ENCODE measurements at places on chromosomes 13 and 19.

- DNase-seq, result no peak
Measured at GRCh38 chr13:76853921-76854608, 32.1 kb downstream of the KCTD12 start.

- no peak for DNase-seq
Measured at GRCh38 chr13:38421590-38422560, 72.2 kb downstream of the UFM1 start.

DNA sequence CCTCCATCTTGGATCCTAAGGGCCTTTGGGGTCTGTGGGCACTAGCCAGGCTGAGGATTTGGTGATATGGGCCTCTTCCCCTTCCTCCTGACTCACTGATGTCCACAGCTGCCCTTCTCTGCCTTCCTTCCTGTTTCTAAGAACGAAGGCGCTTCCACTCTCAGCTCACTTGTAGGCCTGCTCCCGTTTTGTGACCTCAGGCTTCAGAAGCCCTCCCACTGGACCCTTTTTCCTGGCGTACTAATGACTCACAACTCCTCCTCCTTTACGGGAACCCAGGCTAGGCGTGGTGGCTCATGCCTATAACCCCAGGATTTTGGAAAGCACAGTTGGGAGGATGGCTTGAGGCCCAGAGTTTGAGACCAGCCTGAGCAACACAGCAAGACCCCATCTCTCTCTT lies 55.6 kb downstream of the TMED1 start:
- no peak for DNase-seq

- DNase-seq, result no peak
Measured at GRCh38 chr13:99601535-99601934, 100.3 kb downstream of the TM9SF2 start.

- no peak for DNase-seq
Measured at GRCh38 chr19:35037716-35038622, 3.6 kb upstream of the HPN start.

GRCh38 chr13:21458451-21458812 lies 671 bp downstream of the ZDHHC20 start:
- DNase-seq, result peak; percentile 53

DNA sequence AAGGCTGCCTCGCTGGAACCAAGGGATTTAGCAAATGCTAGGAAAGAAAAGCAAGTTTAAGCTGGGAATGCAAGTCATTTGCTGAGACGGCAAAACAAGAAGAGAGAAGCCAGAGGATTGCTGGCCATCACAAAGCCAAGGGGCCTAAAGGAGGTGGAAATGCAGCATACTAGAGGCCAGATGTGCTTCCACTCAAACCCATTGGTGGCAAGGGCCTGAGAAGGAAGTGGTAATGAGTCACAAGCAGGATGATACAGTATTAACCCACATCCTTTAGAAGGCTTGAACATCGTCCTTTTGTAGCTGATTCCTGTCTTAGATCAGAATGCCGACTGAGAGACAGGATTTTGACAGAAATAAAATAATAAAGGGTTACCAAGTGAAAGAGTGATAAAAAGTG lies 68.2 kb downstream of the ITGBL1 start:
- peak; percentile 4 for DNase-seq

DNA sequence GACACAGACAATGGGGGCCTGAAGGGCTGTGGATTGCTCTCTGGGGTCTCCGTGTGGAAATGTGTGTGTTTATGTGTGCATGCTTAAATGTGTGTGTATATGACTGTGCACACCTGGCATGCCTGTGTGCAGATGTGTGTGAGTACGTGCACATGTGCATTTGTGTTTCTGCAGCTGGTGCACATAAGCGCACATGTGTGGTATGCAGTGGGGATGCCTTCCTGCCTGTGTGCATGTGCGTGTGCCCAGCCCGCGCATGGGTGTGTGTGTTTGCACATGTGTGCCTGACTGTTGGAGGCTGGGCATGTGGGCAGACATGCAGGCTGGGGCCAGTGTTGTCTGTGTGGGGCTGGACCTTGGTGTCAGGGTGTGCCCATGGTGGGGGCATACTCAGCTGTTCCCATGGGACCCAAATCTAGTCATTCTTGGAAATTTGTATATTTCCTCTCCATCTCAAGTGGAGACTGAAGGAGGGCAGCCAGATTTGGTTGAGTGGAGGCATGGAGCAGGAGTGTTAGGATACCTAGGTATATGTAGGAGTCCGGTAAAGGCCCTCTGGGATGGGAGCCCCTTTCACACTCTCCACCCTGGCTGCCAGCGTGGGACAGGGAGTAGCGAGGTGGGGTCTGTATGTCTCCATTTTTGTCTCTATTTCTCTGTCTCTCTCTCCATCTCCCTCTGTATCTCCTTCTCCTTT lies 49.9 kb downstream of the CELF5 start:
- DNase-seq, result no peak

GRCh38 chr13:36344886-36345437 lies 1.2 kb downstream of the SPART start:
- no peak for DNase-seq

GRCh38 chr13:79917628-79918027 lies 423.3 kb downstream of the SPRY2 start:
- no peak for DNase-seq

Data from activated CD4-positive, alpha-beta T cell treated with anti-CD3 and anti-CD28 coated beads, Interleukin-2, amount 50 U/mL, for 48 hours (primary cell).